Esophagus mucosa (tissue), 1 donor: ENCODE measurements at places on chromosomes 3 and 15.

- ATAC-seq, result no peak
Measured at GRCh38 chr3:99607151-99607550, 31.2 kb upstream of the COL8A1 start.

DNA sequence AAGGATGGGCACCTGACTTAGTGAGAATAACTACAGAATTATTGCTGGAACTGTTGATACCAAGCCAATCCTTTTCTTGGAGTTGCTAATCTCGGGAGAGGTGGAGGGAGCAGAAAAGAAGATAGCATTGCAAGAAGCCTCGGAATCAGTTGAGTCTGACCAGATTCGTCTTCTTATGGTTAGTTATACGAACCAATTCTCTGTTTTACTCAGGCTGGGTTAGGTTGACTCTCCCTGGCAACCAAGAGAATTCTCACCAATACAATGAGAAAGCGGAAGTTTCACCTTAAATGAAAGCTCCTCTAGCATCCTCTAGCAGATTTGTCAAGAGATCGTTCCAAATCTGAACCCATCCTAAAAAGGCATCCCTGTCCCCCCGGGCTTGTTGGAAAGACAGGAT, 43.5 kb upstream of the UBE2E1 start:
- no peak for ATAC-seq

GRCh38 chr3:71784201-71784913, 591 bp downstream of the PROK2 start:
- ATAC-seq, result no peak

DNA sequence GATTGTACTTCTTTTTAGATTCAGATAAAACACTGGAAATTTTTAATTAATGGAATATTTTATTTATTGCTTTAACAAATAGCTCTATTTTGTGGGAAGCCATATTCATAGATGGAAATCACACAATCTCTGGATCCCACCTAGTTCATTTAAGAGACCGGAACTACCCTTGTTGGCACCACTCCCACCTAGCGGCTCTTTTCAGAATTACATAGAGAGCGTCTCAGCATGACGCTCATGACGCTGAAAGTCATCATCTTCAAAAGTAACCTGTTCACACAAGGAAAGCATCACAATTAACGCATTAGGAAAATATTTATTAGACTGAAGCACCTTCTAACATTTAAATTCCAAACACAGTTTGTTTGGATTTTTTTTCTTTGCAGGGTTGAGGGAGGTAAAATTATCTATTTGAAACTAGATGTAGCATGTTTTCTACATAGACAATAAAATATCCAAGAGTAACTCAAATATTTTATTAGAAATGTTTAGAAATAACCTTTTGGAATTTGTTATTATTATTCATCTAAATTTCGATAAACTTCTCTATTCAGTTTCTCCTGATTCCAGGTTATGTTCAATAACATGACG, 214.9 kb upstream of the ARRDC4 start:
- ATAC-seq, result no peak

- no peak for ATAC-seq
Measured at GRCh38 chr3:16146015-16146730, 28.3 kb upstream of the GALNT15 start.

DNA sequence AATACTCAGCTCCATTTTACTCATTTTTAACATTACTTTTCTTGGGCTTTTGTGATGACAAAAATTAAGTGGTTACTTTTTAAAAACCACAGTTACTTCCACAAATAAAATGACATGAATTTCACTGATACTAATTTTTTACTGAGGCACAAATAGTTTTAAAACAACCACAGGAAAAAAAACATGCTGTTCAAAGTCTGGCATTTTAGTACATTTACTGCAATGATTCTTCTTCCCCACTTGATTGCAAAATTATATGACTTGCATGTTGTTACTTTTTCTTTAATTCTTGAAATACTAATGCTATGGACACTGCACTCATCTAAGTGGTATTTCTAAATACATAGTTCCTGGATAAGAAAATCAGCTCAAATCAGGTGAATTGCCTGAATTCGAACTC, 24.8 kb upstream of the SLMAP start:
- no peak for ATAC-seq

DNA sequence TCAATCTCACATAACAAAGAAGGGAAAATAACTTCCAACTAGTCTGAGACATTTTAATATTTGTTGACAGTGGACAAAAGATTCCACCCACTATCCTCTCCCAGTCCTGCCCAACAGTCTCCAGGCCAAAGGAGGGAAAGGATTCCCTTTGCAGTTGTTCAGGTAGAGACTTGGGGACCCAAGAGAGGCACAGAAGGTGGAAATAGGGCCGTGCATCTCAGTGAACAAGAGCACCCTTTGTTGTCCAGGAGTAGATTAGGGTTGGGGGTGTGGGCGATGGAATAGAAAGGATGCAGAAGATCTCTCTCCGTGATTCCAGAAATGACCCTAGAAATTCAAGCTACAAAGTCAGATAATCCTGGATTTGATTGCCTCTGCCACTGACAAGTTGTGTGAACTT, 44.8 kb upstream of the TRA2B start:
- no peak for ATAC-seq

- ATAC-seq, result no peak
Measured at GRCh38 chr3:146093896-146094295, 67.1 kb downstream of the PLOD2 start.

GRCh38 chr3:171967137-171967783, 72.1 kb upstream of the FNDC3B start:
- peak; percentile 91 for ATAC-seq

- no peak for ATAC-seq
Measured at GRCh38 chr3:123093696-123094095, 26.9 kb downstream of the PDIA5 start.

GRCh38 chr3:10328460-10329071, 7.7 kb upstream of the SEC13 start:
- no peak for ATAC-seq

- no peak for ATAC-seq
Measured at GRCh38 chr3:185057829-185058228, 95.0 kb downstream of the C3orf70 start.

DNA sequence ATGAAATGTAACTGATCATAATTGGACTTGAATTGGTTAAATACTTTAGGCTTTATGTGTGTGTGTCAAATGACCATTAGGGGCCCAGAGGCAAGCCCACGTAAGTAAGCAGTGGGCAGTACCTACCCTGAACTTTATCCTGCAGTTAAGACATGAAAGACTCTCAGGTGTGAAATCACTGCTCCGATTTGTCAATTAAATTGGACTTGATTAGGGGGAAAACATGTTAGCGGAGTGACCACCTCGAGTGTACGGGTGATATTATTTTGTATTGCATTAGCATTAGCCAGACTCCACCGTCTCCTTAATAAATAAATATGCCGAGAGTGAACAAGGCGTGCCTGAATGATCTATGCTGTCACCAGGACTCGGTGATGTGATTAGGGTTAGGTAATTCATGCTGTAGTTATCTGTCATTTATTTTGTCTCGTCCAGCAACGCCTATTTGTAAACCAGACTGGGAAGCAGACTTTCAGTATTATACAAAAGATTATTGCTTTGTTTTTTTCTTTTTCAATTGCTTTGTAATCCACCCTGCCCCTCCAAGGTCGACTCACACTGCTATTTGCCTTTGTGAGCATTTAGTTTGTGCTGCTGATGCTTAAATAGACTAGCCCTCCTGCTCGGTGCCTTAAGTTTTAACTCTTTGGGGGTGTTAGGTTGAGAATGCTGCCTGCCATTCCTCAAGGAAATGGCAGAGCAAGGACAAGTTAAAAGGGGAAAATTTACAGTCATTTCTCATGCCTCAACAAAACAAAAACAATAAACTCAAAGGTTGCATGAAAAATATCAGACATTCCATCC, 1.8 kb downstream of the RBMS3 start:
- no peak for ATAC-seq
